ENCODE measurements at places on chromosomes 5 and 9.

DNA sequence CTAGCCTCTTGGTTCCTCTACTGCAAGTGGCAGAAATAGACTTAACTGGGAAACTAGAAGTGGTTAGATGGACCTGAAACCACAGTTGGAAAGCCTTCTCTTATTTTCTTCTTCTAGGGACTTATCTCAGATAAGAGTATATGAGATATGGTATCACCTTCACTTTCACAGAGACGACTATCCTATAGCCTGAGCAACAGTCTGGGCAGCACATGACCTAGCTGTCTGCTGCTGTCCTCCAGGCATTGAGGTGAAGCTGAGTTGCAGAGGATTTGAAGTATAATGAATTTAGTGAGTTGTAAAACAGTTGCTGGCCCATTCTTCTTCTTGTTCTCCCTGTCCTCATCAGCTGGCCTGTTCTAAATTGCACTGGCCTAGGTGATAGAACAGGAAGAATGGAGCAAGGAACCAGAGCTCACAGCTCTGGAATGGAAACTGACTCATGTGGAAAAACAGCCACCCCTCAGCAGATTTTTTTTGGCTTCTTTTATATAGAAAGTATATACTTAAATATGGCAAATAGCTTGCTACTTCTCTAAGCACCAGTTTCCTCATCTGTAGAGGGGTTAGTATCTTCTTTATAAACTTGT, 27.8 kb downstream of the RECK start:
- no peak for DNase-seq

- no peak for DNase-seq
Observed at GRCh38 chr5:127919006-127919796, 164.4 kb upstream of the SLC12A2 start.

- no peak for DNase-seq
Observed at GRCh38 chr5:161944974-161945373, 97.1 kb downstream of the GABRA1 start.

DNA sequence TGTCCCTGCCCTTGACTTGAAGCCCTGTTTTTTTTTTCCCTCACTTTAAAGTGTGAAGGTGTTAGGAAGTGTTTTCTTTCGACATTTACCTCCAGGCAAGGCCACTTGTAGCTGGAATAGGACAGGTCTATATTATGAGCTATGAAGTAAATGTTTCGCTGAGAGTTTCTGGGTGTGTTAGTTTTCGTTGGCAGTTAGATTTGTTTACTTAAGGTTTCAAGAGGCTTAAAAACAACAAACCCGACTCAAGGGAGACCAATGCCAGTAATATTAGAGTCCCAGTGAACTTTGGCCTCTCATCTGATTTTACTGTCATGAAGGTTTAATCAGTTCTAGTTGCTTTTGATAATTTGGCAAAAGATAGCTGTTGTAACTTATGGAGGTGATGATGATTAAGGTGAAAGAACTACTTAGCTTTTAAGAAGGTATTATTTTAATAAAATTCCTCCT, 25.2 kb downstream of the OCLN start:
- peak; percentile 8 for DNase-seq

- no peak for DNase-seq
Observed at GRCh38 chr9:3804103-3804502, 278.3 kb upstream of the RFX3 start.

GRCh38 chr9:136584934-136585333, 39.1 kb upstream of the NOTCH1 start:
- no peak for DNase-seq

DNA sequence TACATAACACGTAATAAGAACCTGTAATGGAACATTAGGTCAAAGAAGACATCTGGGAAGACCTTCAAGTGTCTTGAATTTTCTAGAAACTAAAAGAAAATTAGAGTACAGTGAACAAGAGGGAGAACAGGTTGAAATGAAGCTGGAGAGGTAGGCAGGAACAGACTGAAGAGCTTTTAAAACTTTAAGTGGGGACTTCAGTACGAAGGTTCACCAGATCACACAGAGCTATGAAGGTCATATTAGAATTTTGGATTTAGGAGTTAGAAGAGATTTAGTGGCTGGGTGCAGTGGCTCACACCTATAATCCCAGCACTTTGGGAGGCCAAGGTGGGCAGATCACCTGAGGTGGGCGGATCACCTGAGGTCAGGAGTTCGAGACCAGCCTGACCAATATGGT, 26.6 kb downstream of the MLANA start:
- no peak for DNase-seq

- DNase-seq: peak; percentile 4
Observed at GRCh38 chr5:150653762-150654556, 7.1 kb upstream of the MYOZ3 start.

GRCh38 chr9:97220894-97221477, 86.5 kb upstream of the CCDC180 start:
- peak; percentile 61 for DNase-seq

GRCh38 chr5:153400931-153401330, 89.5 kb upstream of the GRIA1 start:
- DNase-seq: no peak

- peak; percentile 96 for DNase-seq
Observed at GRCh38 chr5:2751592-2752021, at the start of gene IRX2. IRX2 (minus strand) TSS chr5:2751677; CDS start chr5:2751413, 264 bp downstream.

GRCh38 chr5:160185626-160186360, 43.5 kb upstream of the FABP6 start:
- no peak for DNase-seq

- no peak for DNase-seq
Observed at GRCh38 chr9:81079055-81079454, 610.3 kb downstream of the TLE1 start.

DNA sequence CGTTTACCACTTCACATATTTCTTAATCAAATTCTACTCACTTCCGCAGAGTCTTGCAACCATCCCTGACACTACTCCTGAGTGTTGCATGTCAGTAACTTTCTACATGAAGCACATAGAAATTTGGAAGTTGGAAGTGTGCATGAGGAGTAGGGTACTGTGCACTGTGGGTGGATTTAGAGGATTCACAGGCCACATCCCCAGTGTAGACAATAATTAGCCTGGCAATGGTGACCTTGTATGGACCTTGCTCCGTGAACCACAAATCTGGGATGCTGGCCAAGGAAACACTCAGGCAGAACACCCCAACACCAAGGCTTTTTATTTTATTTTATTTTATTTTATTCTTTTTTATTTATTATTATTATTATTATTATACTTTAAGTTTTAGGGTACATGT, 25.5 kb downstream of the CTSL start:
- DNase-seq: no peak

All from eye (tissue), 1 donor.